ENCODE measurements at places on chromosomes 3 and 15. TPM values are rescaled to one million over a fixed set of nuclear protein-coding genes. Genes with fewer than 3 reads are reported as not detected.

The BDH1 gene
- 3.9 TPM for total RNA-seq

The OXTR gene
- 9.2 TPM for total RNA-seq

The EPHA6 gene
- not detected for total RNA-seq

The DPPA2 gene
- total RNA-seq, result not detected

The P2RY13 gene
- not detected for total RNA-seq

The CNTN3 gene
- total RNA-seq, result not detected

The TIMMDC1 gene
- 73.3 TPM for total RNA-seq

The CLDN16 gene
- 0.34 TPM for total RNA-seq

The ZNF80 gene
- not detected for total RNA-seq

The BNC1 gene
- total RNA-seq, result 0.48 TPM

The ANKRD34C gene
- not detected for total RNA-seq

The UBA7 gene
- 0.54 TPM for total RNA-seq

The GALNT15 gene
- 0.04 TPM for total RNA-seq

The GP5 gene
- not detected for total RNA-seq

The CCR1 gene
- not detected for total RNA-seq

The CCK gene
- total RNA-seq, result 1.5 TPM

The SCN11A gene
- not detected for total RNA-seq

The PPP4R2 gene
- total RNA-seq, result 64.8 TPM

The ARGFX gene
- total RNA-seq, result not detected

The DGKG gene
- 7.6 TPM for total RNA-seq

The CCRL2 gene
- not detected for total RNA-seq

The ROPN1B gene
- not detected for total RNA-seq

The MAP6D1 gene
- total RNA-seq, result 7.8 TPM

The PLA2G4D gene
- not detected for total RNA-seq

The SAMMSON gene
- not detected for total RNA-seq

The CD96 gene
- total RNA-seq, result not detected

The CRBN gene
- 27.2 TPM for total RNA-seq

The CPNE9 gene
- total RNA-seq, result not detected

The EIF5A2 gene
- total RNA-seq, result 10.3 TPM

The CP gene
- 7.0 TPM for total RNA-seq

The AADAC gene
- total RNA-seq, result 16.3 TPM

The CPEB1 gene
- 2.8 TPM for total RNA-seq

The GADL1 gene
- total RNA-seq, result not detected

The TEX55 gene
- total RNA-seq, result not detected

The POPDC2 gene
- total RNA-seq, result 0.18 TPM

The CHL1 gene
- not detected for total RNA-seq

The GANC gene
- 5.6 TPM for total RNA-seq

The CADM2 gene
- total RNA-seq, result not detected

The FEZF2 gene
- total RNA-seq, result not detected

The CNBP gene
- 343 TPM for total RNA-seq

The IL20RB gene
- 1.3 TPM for total RNA-seq

The SLCO2A1 gene
- 0.08 TPM for total RNA-seq

The IL17RE gene
- total RNA-seq, result 1.1 TPM

The SHC4 gene
- 0.62 TPM for total RNA-seq

The SERINC4 gene
- total RNA-seq, result not detected

The SPTSSB gene
- total RNA-seq, result not detected

The STRIT1 gene
- total RNA-seq, result not detected

The SLITRK3 gene
- total RNA-seq, result not detected

The NDN gene
- total RNA-seq, result 0.28 TPM

The PRTG gene
- total RNA-seq, result 9.9 TPM

The HCLS1 gene
- total RNA-seq, result not detected

The LPP gene
- total RNA-seq, result 5.2 TPM

The NRROS gene
- total RNA-seq, result not detected

The RAB6B gene
- 2.5 TPM for total RNA-seq

The CHRFAM7A gene
- 6.6 TPM for total RNA-seq

The ABI3BP gene
- total RNA-seq, result 1.2 TPM

The PHC3 gene
- 8.8 TPM for total RNA-seq

Data from A549 treated with ZK216348 at 1 μM for 4 hours (cell line).